ENCODE measurements at places on chromosomes 16 and 17.

- no peak for DNase-seq
These were observed at the start of gene BICDL2 for GRCh38 chr16:3036726-3037315. BICDL2 (minus strand) TSS chr16:3036944; CDS start chr16:3035496, 1,448 bp downstream.

DNA sequence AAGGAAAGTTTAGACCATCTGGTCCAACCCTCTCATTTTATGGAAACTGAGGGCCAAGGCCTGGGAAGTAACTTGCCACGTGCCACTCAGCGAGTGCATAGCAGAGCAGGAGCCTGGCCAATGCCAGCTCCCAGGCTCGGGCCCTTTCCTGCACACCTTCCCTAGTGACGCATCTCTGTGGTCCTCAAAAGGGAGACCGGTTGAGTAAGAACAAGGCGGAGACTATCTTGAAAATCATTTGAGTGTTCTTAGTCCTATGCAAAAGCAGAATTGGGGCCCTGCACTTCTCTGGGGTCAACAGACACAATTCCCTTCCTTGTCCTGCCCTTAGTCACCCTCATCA lies 2.8 kb downstream of the CCL4 start:
- DNase-seq, result no peak

DNA sequence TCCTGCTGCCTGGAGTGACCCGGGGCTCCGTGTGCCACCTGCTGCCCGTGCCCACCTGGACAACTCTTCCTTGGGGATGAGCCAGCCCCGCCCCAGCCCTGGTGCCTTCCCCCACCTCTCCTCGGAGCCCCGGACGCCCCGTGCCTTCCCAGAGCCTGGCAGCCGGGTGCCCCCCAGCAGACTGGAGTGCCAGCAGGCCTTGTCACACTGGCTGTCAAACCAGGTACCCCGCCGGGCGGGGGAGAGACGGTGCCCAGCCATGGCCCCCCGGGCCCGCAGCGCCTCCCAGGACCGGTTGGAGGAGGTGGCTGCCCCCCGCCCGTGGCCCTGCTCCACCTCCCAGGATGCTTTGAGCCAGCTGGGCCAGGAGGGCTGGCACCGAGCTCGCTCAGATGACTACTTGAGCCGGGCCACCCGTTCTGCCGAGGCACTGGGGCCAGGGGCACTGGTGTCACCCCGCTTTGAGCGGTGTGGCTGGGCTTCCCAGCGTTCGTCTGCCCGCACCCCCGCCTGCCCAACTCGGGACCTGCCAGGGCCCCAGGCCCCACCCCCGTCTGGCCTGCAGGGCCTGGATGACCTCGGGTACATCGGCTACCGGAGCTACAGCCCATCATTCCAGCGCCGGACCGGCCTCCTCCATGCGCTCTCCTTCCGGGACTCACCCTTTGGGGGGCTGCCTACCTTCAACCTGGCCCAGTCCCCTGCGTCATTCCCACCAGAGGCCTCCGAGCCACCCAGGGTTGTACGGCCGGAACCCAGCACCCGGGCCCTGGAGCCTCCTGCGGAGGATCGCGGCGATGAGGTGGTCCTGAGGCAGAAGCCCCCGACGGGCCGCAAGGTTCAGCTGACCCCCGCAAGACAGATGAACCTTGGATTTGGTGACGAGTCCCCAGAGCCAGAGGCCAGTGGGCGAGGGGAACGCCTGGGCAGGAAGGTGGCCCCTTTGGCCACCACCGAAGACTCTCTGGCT lies 38.4 kb downstream of the ARHGAP23 start:
- DNase-seq, result no peak

DNA sequence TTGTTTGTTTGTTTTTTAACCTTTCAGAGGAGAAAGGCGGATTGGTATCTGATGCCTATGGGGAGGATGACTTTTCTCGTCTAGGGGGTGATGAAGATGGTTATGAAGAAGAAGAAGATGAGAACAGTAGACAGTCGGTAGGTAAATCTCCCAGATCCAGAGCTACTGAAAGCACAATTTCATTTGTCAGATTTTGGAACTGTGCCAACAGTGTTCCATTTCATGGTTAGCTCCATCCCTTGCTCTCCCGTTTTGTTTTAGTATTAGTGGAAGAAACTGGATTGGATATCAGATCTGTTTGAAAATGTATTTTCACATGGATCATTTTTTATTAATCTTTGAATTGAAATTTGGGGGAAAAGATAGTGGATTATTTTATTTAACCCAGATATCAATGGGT lies 1.4 kb downstream of the SAP30BP start:
- no peak for DNase-seq
